Skeletal muscle cell (primary cell): ENCODE measurements at places on chromosomes 12 and 14.

- no peak for DNase-seq
These were observed 62.9 kb upstream of the PDE3A start for GRCh38 chr12:20305470-20305869.

- DNase-seq: no peak
These were observed 50.7 kb downstream of the PRIMA1 start for GRCh38 chr14:93737634-93738033.

- DNase-seq: no peak
These were observed 51.0 kb downstream of the VWF start for GRCh38 chr12:6073426-6073825.

- DNase-seq: peak; percentile 45
These were observed 93.9 kb downstream of the DAAM1 start for GRCh38 chr14:59282378-59282765.

DNA sequence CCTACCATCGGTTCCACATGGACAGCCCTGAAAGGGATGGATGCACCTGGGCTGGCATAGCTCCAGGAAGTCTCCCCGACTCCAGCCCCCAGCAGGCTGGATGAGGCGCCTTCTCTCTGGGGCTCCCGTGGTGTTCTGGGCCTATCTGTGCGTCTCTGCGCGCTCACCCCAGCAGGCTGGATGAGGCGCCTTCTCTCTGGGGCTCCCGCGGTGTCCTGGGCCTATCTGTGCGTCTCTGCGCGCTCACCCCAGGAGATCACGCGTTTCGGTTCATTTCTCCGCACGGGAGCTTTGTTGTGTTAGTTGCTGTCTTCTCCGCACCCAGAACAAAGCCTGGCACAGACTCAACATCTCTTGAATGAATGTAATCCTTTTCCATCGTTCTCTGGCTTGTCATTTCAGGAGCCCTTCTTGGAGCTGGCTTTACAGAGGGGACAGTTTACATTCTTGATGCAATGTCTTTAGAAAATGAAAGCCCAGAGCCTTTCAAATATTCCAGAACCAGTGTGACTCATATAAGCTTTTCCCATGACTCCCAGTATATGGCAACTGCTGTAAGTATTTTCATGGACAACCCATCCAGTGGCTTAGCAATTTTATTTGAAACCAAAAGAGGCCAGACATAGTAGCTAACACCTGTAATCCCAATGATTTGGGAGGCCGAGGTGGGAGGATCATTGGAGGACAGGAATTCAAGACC, 40.3 kb downstream of the CFAP251 start:
- no peak for DNase-seq

DNA sequence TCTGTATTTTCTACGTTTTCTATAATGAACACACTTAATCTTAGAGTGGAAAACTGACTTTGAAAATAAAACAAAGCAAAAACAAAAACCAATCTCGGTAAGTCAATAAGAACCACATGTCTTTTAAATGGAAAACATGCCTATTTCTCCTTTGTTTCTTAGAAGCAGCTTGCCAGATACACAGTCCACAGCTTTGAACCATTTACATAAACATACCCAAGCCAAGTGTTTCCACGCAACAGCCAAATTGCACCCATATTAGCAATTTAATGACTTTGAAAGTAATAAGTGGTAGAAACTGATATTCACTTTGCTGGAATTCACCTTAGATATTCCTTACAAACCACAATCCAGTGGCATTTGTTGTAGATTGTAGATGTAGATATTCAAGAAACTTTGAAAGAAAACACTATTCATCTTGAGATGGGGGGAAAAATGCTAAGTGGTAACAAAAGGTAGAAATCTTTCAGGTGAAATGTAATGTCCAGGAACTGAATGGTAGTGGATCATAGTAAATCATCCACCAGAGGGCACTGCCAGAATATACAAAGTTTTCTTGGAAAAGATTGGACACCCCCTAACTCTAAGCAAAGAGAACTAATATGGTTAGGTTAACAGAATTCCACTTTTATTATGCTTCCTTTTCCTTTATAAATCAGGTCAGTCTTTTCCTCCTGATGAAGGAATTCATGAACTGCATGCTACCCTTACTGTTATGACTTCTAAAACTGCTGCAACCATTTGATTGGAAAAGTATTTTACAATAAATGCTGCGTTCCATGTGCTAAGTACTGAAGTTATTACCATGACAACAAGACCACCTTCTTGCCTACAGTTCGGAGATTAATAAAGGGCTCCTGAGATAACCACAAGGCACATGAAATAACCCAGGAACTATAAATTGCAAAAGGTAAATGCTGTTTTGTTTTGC, 69.8 kb downstream of the RERG start:
- DNase-seq: no peak

DNA sequence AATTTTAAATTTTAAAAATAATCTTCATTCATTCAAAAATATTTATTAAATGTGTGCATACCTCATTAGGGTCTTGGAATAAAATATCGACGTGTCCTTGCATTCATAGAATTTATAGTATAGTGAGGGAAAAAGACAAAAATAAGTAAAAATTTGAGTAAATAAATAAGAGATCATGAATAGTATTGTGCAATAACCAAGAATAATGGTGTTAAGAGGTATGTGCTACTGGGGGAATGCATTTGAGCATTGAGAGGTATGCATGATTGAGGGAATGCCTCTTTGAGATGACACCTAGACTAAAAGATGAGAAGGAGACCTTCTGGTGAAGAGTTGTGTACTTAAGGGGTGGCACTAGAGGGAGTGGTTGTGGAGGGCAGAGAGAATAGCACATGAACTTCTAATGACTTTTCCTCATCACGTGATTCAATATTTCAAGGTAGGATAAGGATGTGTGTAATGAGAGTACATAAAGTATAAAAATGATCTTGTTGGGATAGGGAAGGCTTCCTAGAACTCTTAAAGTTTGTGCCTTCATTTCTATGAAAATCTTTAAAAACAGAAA, 18.8 kb upstream of the CATSPERB start:
- no peak for DNase-seq

DNA sequence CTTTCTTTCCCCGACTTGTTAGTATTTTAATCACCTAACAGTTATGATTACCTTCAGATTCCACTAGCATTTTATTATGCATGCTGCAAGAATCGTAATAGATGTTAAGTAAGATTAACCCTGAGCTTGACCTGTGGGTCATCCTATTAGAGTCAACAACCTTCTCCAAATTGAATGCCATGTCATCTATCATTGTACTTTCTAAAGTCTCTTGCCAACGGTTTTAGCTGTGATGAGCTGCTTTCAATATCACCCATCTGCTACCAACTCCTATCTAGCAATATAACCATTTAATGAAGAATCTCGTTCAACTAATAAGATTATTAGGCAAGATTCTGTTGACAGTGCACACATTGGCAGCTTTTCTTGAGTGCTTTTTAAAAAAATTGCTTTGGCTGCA, 33.7 kb downstream of the DACT1 start:
- no peak for DNase-seq

GRCh38 chr14:52977798-52978197, 26.9 kb upstream of the FERMT2 start:
- DNase-seq: peak; percentile 36

DNA sequence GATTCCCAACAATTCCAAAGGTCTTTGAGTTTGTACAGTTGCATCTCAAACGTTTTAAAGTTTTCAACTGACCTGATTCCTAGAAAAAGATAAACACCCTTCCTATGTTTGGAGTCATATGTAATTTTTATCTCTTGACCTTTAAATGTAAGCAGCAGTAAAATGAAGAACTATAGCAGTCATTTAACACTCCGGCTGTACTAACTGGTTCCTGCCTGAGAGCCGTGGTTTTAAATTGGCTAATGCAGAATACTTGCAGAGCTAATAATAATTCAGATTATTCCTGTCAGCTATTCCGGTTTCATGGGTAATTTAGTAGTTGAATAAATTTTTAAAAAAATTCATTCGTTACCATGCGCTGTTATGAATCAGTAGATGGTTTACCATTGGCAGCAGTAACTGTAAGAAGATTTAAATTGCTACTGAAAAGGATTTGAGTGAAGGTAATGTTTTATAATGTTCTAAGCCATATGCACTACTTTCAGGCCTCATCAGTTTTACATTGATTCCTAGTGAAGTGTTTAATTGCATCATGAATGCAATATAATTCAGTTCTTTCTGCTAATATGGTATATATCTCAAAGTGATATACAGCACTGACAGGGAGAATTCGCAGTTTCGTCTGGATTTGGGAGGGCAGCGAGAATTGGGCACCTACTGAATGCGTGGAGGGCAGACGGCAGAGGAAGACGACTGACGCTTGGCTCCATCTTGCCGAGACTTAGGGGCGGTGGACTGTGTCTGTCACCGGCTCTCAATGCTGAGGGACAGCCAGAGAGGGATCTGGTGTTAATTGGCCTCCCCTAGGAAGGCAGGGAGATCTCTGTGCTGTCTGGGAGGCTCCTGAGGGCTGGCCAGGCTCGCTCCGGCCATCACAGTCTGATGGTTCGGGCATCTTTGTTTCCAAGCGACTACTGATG, 217.7 kb downstream of the PHETA1 start:
- no peak for DNase-seq

- no peak for DNase-seq
These were observed 387.8 kb downstream of the FLRT2 start for GRCh38 chr14:85917716-85918115.

- no peak for DNase-seq
These were observed 178.0 kb downstream of the CAND1 start for GRCh38 chr12:67447180-67447579.

DNA sequence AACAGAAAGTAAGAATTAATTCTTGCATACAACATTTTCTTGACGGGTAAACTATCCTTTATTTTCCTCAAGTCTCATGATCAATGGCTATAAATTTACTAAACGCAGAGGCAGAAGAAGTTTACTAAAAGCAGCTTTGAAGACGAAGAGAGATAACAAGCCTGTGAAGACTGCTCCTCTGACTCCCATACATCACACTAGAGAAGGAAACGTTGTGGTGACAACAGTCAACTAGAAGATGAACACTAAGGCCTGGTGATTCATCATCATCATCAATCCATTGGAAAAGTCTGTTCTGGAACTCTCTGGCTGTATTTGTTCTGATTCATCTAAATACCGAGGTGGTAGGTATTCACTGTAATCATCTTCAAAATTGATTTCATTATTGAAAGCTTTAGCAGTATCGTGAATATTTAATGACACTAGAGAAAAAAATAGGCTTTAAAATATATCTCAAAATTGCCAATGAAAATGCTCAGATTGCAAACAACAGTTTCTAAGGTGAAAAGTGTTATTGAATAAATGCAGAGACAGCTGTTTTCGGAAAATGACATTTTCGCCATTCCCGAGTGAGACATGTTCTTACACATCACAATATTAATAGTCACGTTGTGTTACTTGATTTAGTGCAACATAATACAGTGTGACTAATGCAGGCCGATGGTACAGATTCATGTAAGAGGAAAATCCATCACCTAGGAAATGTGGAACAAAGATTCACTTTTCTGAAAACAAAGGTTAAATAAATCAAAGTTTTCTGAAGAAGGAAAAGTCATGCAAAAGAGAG, 260.5 kb downstream of the C12orf50 start:
- DNase-seq: no peak
